ENCODE measurements at places on chromosomes 4 and X.
A peak's percentile ranks its signal among the peaks of the same experiment; 100 is the strongest.

DNA sequence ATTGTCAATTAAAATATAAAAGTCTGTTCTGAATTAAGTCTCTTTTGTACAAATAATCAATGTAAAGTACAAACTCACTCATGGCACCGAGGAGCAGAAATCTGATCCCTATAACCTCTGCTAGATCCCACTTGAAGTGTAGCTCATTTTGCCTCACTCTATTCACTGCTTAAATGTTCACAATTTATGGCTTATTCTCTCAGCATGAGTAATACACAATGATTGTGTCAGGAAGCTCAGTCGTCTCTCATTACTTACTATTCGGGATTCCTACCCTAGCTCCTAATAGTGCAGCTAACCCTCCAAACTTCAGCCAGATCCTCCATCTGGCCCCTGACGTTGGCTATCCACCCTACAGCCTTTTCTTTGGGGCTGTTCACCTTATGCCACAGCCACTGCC, 4.7 kb upstream of the AMMECR1 start:
- DNase-seq, result no peak

- DNase-seq, result no peak
Measured at GRCh38 chrX:643241-643595, 12.6 kb downstream of the SHOX start.

GRCh38 chrX:56728321-56728720, 722 bp upstream of the NBDY start:
- no peak for DNase-seq

DNA sequence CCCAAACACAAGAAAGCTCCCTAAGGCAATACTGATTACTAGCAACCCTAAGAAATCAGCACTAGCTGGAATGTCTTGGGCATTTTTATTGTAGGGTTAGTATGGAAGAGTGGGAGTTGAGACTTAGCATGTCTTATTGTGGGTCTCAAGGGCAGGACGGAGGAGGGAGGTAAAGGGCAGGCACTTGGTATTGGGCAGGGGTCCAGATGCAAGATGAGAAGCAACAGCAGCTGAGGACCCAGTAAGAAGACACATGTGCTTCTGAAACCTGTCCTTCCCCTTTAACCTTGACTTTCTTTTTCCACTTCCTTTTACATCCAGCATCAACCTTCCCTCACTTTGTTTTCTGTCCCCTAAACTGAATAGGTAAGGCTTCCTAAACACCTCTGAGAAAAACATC, 37.4 kb downstream of the LARP7 start:
- DNase-seq, result no peak

GRCh38 chrX:150028692-150029091, 90.4 kb upstream of the EOLA2 start:
- DNase-seq, result no peak

DNA sequence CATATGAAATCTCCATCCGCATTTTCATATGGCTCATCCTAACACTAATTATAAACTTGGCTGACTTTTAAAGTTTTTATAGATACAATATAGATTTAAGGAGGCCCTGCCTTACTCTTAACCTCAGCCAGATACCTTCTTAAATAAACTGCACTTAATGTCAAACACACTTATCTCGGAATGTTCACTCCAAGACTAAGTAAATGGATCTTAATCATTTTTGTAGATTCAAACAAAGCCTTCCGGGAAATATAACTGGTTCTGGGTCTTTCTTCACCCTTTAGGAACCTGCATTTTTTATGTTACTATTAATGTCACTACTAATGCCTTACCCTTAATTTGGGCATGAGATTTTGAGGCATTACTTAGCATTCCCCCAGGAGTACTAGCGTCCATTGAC, 43.7 kb upstream of the NDP start:
- DNase-seq, result no peak

- DNase-seq, result no peak
Measured at GRCh38 chrX:20212486-20213089, 54.1 kb downstream of the RPS6KA3 start.

DNA sequence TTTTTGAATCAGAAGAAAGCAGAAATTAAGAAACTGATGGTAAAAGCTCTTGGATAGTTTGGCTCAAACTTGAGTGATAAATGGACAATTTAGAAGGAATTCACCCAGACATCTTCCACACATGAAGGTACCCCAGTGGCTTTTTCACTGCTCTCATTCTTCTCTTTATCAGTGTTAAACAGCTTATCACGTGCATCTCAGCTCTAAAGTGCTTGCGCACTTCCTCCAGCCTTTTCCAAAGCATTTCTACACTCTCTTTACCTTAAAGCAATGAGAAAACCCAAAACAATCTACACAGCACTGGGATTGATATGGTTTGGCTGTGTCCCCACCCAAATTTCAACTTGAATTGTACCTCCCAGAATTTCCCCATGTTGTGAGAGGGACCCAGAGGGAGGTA, 509.1 kb upstream of the FAT1 start:
- no peak for DNase-seq

- DNase-seq, result no peak
Measured at GRCh38 chrX:131671735-131672134, 127.9 kb downstream of the OR13H1 start.

GRCh38 chr4:168574581-168575295, 77.9 kb downstream of the PALLD start:
- no peak for DNase-seq

DNA sequence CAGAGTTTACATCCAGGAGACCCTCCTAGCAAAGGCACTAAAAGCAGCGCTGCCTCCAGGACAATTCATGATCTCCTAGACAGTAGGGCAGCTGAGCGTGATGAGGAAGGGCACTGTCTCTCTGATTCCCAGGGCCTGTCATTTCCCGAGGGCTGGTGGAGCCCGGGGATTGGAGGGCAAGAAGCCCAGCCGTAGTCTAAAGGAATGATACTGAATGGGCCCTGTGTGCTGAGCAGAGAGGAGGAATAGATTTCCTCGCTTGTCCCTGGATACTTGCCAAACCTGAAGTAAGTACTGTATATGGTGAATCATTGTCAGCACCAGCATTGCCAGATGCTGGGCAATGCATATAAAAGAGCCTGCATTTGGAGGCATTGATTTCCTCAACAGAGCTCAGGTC, 88.0 kb upstream of the SLITRK2 start:
- DNase-seq, result no peak

GRCh38 chrX:40878766-40879165, 143.4 kb upstream of the MED14 start:
- peak; percentile 30 for DNase-seq

GRCh38 chr4:103008875-103009729, 10.4 kb downstream of the SLC9B1 start:
- peak; percentile 28 for DNase-seq

GRCh38 chr4:158005021-158005420, 167.8 kb downstream of the GASK1B start:
- no peak for DNase-seq

DNA sequence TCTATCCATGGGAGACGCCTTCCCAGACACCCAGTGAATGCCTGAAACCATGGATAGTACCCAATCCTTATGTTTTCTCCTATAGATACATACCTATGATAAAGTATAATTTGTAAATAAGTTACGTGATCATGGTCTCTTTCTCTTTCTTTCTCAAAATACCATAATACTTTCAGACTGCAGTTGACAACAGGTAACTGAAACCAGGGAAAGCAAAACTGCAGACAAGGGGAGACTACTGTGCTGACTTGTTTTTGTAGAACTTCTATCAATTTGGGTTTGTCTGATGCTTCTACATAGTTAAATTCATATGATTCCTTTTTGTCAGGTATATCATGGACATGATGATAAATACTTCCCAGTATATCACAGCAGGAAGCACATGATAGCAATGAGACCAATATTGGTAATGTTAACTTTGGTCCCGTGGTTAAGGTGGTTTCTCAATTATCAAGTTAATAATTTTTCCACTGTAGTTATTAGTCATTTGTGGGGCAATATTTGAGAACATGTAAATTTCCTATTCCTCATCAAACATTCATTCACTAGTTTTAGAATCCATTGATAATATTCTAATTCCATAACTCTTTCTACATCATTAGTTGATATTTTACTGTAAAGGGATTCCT, 298.0 kb upstream of the TET2 start:
- DNase-seq, result no peak

- no peak for DNase-seq
Measured at GRCh38 chr4:106231931-106232330, 84.1 kb downstream of the TBCK start.

GRCh38 chrX:115584696-115585095, 23.7 kb downstream of the PLS3 start:
- no peak for DNase-seq

DNA sequence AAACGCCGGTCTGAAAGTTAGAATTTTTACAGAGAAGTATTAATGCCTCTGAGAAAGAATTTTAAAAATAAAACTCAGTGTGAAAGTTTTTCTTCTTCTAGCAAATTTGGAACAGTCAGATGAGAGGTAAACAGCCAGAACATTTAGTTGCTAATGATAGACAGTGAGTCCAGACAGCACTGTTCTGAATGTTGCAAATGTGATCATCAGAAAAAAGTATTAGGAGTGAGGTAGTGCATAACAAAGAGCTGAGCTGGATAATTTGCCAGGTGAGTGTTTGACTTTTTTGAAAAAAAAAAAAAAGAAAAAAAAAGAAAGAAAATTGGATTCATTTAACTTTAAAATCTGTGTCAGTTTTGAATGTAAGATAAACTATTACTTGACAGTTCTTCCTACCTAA, 42.0 kb upstream of the GRPR start:
- DNase-seq, result no peak

DNA sequence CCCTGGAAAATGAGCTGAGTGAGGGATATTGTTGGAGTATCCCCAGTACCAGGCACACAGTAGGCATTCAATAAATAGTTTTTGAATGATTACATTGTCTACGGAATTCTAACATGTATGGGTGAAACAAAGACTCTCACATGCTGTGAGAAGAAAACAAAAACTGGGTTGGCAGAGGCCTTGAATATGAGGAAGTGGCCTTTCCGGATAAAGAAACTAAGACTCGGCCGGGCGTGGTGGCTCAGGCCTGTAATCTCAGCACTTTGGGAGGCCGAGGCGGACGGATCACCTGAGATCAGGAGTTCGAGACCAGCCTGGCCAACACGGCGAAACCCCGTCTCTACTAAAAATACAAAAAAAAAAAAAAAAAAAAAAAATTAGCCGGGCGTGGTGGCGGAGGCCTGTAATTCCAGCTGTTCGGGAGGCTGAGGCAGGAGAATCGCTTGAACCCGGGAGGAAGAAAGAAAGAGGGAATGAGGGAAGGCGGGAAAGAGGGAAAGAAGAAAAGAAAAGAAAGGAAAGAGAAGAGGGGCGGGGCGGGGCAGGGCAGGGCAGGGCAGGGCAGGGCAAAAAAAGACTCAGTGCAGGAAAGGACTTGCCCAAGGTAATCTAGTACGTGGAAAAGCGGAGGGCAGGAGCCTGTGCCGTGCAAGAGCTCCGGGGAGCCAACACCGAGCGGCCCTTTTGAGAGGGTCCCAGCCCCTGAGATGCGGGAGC, 689 bp upstream of the TMA16 start:
- no peak for DNase-seq

- DNase-seq, result peak; percentile 73
Measured at GRCh38 chrX:54921427-54922021, 900 bp downstream of the TRO start.

DNA sequence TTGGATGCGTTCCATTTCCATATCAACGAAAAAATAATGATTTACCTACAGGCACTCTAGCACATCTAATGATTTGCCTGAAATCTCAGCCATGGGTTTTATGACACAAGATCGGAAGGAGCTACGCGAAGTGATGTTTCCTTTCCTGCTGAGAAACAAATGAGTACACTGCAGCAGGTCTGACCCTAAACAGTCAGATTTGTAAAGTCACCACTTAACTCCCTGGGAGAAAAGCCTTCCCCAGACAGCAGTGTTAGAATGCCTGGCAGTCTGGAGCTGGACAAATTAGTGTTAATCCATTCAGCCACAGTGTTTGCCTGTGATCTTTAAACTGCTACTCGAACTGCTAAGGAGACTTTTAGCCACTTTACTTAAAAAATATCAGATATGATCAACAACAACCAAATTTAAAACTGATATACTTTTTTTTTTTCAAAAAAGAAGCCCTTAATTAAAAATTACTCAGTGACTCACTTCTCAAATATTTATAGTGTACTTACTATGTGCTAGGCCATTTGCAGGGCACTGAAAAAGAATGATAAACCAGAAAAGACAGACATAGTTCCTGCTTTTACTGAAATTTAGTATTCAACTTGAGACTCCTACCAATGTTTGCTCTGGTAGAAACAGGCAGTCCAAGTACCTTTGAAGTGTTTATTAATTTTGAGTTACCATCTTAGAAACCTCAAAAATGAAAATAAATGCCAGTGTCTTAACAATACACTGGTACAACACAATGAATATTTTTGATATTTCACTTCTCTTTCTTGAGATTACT, 104.5 kb downstream of the SHISA3 start:
- peak; percentile 2 for DNase-seq

- peak; percentile 2 for DNase-seq
Measured at GRCh38 chr4:45732161-45732560, 391.7 kb downstream of the GABRG1 start.

GRCh38 chr4:130077275-130077674, 981.3 kb downstream of the C4orf33 start:
- DNase-seq, result no peak
